Activated T-helper 1 cell treated with anti-CD3 and anti-CD28 coated beads, Interleukin-12 subunit alpha, Interleukin-12 subunit beta, Interleukin-2, Interleukin-4 antibody, amounts not matched to agents 30 ng/mL and 10 ng/mL and 1 ng/mL, durations not matched to agents 14 hours and 24 hours and 36 hours (primary cell): ENCODE measurements at places on chromosomes 4 and X. TPM values are rescaled to one million over a fixed set of nuclear protein-coding genes. Genes with fewer than 3 reads are reported as not detected.

DNA sequence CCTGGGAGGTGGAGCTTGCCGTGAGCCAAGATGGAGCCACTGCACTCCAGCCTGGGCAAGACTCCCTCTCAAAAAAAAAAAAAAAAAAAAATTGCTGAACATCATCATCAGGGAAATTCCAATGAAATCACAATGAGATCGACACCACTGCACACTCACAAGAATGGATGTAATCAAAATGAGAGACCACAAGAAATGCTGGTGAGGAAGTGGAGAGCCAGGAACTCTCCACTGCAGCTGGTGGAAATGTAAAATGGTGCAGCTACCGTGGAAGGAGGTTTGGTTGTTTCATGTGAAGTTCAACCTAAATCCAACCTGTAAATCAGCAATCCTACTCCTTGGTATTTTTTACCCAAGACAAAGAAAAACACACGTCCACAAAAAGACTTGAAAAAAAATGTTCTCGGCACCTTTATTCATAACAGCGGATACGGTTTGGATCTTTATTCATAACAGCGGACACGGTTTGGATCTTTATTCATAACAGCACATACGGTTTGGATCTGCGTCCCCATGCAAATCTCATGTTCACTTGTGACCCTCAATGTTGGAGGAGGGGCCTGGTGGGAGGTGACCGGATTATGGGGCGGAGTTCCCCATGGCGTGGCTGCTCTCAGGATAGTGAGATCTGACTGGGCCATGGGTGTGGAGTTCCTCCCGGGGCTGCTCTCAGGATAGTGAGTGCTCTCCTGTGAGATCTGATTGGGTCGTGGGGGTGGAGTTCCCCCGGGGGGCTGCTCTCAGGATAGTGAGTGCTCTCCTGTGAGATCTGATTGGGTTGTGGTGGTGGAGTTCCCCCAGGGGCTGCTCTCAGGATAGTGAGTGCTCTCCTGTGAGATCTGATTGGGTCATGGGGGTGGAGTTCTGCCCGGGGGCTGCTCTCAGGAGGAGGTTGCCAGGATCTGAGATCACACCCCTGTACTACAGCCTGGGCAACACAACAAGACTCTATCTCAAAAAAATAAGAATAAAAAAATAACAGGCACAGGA is 7.7 kb downstream of the GAK start:
- peak overlapping the region; percentile 53 for H3K4me3 ChIP-seq
- peaks cover 50% of the 10 kb centered on the region for H3K4me1 ChIP-seq
- peaks cover 23% of the 10 kb centered on the region for H3K36me3 ChIP-seq
- no peaks in the 10 kb centered on the region for H3K27me3 ChIP-seq

- no peaks in the 10 kb centered on the region for H3K27me3 ChIP-seq
- no peaks in the 10 kb centered on the region for H3K36me3 ChIP-seq
- no peak for DNase-seq
- peaks cover 7% of the 10 kb centered on the region for H3K4me1 ChIP-seq
- no peak overlapping the region for H3K27ac ChIP-seq
Measured at GRCh38 chr4:148112231-148112982, 329.8 kb downstream of the NR3C2 start.

- H3K27me3 ChIP-seq, result no peaks in the 10 kb centered on the region
- H3K4me1 ChIP-seq, result no peaks in the 10 kb centered on the region
- no peak overlapping the region for H3K27ac ChIP-seq
- H3K4me3 ChIP-seq, result no peak overlapping the region
Measured at GRCh38 chr4:20193141-20193936, 58.4 kb upstream of the SLIT2 start.

DNA sequence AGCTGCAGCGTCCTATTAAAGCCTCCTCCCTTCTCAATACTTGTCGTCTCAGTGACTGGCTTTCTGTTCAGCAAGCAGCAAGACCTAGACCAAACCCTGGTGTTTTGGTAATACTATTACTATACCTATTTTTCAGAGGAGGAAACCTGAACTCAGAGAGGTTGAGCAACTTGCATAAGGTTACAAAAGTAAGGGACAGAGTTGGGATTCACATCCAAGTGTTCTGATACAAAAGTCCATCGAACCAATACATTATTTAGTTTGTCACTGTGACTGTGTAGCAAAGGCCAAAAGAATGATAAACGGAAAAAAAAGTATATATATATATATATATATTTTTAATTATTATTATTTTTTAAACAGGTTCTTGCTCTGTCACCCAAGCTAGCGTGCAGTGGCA is 29.9 kb upstream of the KLHL8 start:
- H3K4me1 ChIP-seq, result no peaks in the 10 kb centered on the region
- DNase-seq, result no peak
- peaks cover 5% of the 10 kb centered on the region for H3K27me3 ChIP-seq

DNA sequence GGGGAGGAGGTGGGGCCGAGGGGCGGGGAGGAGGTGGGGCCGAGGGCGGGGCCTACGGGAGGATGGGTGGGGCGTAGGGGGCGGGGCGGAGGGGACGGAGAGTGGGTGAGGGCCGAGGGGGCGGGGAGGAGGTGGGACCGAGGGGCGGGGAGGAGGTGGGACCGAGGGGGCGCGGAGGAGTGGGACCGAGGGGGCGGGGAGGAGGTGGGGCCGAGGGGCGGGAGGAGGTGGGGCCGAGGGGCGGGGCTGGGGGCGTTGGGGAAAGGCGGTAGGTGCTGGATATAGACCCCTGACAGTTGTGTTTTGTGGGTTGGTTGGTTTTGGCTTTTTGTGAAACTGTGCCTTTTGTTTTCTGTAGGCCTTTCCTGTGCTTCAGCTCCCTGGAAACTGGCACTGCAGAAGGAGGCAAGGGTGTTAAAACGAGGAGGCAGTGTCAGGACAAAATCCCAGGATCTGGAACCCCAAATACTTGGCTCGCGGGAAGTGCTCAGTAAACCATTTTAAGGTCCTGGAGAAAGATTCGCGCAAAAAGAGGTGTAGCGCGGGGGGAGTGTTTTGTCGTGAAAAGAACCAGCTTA is 580 bp upstream of the MMGT1 start:
- H3K27me3 ChIP-seq, result peaks cover 2% of the 10 kb centered on the region
- H3K4me3 ChIP-seq, result peak overlapping the region; percentile 69
- peak overlapping the region; percentile 3 for H3K27ac ChIP-seq
- peak; percentile 19 for DNase-seq

DNA sequence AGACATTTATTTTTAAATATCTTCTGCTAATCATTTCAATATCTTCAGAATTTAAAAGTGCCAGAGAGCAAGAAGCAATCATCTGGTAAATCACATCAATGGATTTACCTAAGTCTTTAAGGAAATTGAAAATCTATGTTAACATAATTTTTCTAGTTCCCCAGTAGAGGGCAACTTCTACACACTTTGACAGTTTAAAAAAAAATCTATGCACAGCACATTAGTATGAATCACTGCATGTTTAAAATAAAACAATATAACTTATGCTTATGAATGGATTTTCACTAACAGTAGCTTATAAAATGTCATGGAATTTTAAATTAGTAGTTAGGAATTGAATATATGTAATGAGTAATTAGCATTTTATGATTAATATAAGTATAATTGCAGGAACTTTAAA is 126.5 kb downstream of the REELD1 start:
- no peaks in the 10 kb centered on the region for H3K36me3 ChIP-seq
- peaks cover 2% of the 10 kb centered on the region for H3K27me3 ChIP-seq
- DNase-seq, result no peak
- H3K4me1 ChIP-seq, result no peaks in the 10 kb centered on the region

The NR3C2 gene
- 0.24 and 0.29 TPM in 2 replicates for total RNA-seq

GRCh38 chr4:156718226-156718625 is 253.4 kb downstream of the PDGFC start:
- no peak overlapping the region for H3K4me3 ChIP-seq
- H3K4me1 ChIP-seq, result no peaks in the 10 kb centered on the region
- DNase-seq, result no peak
- H3K27me3 ChIP-seq, result no peaks in the 10 kb centered on the region
- no peak overlapping the region for H3K27ac ChIP-seq
